ENCODE measurements at places on chromosomes 1 and 21. TPM values are rescaled to one million over a fixed set of nuclear protein-coding genes. Genes with fewer than 3 reads are reported as not detected.
A peak's percentile ranks its signal among the peaks of the same experiment; 100 is the strongest.

GRCh38 chr1:98351561-98351960, 310.0 kb upstream of the SNX7 start:
- no peak for DNase-seq

DNA sequence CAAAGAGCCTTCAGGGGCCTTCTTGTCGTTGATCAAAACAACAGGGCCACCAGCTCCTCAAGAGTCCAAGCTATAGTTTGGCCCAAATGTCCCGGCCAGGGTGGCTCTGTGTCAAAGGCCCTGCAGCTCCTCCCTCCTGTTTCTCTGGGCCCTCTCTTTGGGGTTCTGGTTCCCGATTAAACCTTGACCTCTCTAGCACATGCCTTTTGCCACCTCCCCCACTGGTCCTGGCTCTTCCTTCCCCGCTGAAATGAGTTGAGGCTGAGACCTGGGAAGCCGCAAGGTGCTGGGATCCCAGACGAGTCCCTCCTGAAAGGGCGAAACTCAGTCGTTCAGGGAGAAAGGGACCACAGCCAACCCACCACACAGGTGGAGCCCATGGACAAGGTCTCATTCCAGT, 56.9 kb downstream of the CASZ1 start:
- no peak for DNase-seq

- DNase-seq = no peak
Observed at GRCh38 chr21:24714646-24715200, 892.6 kb downstream of the MRPL39 start.

TMEM240 gene
- 3.3 TPM for total RNA-seq

BSND gene
- not detected for total RNA-seq

DNA sequence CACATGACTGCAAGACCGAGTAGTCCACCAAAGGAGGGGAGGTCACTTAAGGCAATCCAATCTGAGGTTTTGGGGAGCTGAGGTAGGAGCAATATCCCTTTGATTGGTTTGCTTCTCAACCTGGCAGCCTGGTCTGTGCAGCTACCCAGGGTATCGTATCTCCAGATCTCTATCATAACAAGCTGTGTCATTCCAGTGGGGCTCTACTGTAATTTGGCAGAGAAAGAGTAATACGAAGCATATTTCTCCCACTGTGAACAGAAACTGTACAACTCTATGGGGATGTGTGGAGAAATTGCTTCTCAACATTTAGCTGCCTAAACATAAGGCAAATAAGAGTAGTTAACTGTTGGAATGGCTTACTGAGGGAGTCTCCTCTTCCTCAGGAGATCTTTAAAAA, 20.6 kb downstream of the CD101 start:
- DNase-seq = no peak

DNA sequence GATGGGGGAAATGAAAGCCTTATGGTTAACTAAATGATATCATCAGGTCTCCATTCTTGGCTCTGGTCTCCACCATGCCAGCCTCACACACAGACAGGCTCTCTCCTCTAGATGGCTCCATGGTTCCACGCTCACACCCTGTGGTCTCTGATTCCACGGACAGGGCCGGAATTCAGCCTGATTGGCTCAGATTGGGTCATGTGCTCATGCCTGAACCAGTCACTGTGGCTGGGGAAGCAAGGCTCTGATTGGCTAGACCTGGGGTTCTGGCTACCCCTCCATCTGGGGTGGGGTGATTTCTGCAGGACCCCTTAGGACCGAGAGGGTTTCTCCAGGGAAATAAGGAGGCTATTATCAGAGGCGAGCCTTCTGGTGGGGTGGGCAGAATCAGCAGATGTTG, 277.0 kb downstream of the PTPRU start:
- DNase-seq = peak; percentile 89

DNA sequence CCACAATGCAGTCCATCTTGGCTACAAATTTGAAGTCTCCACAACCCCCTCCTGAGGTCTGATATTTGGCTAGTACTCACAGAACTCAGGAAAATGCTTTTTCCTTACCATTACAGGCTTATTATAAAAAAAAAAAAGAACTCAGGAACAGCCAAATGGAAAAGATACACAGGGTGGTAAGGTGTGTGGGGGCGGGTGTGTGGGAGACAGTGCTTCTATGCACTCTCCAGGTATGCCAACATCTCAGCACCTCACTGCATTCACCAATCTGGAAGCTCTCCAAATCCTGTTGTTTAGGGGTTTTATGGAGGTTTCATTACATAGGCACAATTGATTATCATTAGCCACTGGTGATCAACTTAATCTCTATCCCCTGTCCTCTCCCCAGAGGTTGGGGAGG, 126.9 kb downstream of the FAF1 start:
- DNase-seq = no peak

OR2W3 gene
- total RNA-seq = not detected

- peak; percentile 90 for DNase-seq
Observed at GRCh38 chr1:12593621-12594066, 24.4 kb downstream of the DHRS3 start.

AQP10 gene
- total RNA-seq = not detected

All from GM23248 (cell line).